Ascending aorta (tissue), 2 donors: ENCODE measurements at places on chromosomes 2 and 18. TPM values are rescaled to one million over a fixed set of nuclear protein-coding genes. Genes with fewer than 3 reads are reported as not detected.

GRCh38 chr2:158688721-158689120 lies 106.4 kb upstream of the DAPL1 start:
- no peaks in the 10 kb centered on the region for H3K4me1 ChIP-seq
- H3K36me3 ChIP-seq: no peaks in the 10 kb centered on the region
- H3K27ac ChIP-seq: no peak overlapping the region
- no peak for DNase-seq
- no peak overlapping the region for H3K4me3 ChIP-seq

HOXD4 gene
- total RNA-seq: 13.6 TPM

GRCh38 chr2:108927936-108928659 lies 60.9 kb downstream of the EDAR start:
- H3K4me3 ChIP-seq: no peak overlapping the region
- H3K27me3 ChIP-seq: no peaks in the 10 kb centered on the region
- no peaks in the 10 kb centered on the region for H3K36me3 ChIP-seq
- no peak overlapping the region for H3K27ac ChIP-seq
- no peak for DNase-seq

- H3K36me3 ChIP-seq: no peaks in the 10 kb centered on the region
- H3K27ac ChIP-seq: no peak overlapping the region
- peaks cover 52% of the 10 kb centered on the region for H3K4me1 ChIP-seq
- no peak overlapping the region for H3K4me3 ChIP-seq
Observed at GRCh38 chr2:9255416-9255815, 48.8 kb downstream of the ASAP2 start.

DNA sequence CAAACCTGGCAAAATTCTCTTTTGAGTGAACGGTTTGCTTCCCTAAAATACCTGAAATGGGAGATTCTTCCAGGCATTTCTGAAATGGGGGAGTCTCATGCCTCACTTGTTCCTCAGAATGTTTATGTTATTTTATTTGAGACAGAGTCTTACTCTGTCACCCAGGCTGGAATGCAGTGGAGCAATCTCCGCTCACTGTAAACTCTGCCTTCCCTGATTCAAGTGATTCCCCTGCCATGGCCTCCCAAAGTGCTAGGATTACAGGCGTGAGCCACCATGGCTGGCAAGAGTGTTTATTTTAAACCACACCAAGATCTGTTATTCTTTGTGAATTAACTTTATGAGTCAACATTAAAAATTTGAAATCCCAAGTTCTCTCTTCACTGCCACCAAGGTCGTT lies 6.4 kb upstream of the FHL2 start:
- H3K27me3 ChIP-seq: no peaks in the 10 kb centered on the region
- H3K4me1 ChIP-seq: peaks cover 7% of the 10 kb centered on the region
- no peak overlapping the region for H3K4me3 ChIP-seq
- no peak overlapping the region for H3K27ac ChIP-seq
- DNase-seq: no peak
- no peaks in the 10 kb centered on the region for H3K36me3 ChIP-seq

- H3K4me1 ChIP-seq: peaks cover 21% of the 10 kb centered on the region
- H3K4me3 ChIP-seq: peak overlapping the region; percentile 98
- H3K27ac ChIP-seq: peak overlapping the region; percentile 99
- no peak for DNase-seq
Observed at GRCh38 chr2:173963323-173963816, 1.8 kb downstream of the SP3 start.

GRCh38 chr2:147698166-147698565 lies 146.7 kb upstream of the ACVR2A start:
- no peaks in the 10 kb centered on the region for H3K4me1 ChIP-seq
- no peaks in the 10 kb centered on the region for H3K36me3 ChIP-seq
- no peaks in the 10 kb centered on the region for H3K27me3 ChIP-seq
- no peak for DNase-seq
- H3K4me3 ChIP-seq: no peak overlapping the region
- H3K27ac ChIP-seq: no peak overlapping the region

DNA sequence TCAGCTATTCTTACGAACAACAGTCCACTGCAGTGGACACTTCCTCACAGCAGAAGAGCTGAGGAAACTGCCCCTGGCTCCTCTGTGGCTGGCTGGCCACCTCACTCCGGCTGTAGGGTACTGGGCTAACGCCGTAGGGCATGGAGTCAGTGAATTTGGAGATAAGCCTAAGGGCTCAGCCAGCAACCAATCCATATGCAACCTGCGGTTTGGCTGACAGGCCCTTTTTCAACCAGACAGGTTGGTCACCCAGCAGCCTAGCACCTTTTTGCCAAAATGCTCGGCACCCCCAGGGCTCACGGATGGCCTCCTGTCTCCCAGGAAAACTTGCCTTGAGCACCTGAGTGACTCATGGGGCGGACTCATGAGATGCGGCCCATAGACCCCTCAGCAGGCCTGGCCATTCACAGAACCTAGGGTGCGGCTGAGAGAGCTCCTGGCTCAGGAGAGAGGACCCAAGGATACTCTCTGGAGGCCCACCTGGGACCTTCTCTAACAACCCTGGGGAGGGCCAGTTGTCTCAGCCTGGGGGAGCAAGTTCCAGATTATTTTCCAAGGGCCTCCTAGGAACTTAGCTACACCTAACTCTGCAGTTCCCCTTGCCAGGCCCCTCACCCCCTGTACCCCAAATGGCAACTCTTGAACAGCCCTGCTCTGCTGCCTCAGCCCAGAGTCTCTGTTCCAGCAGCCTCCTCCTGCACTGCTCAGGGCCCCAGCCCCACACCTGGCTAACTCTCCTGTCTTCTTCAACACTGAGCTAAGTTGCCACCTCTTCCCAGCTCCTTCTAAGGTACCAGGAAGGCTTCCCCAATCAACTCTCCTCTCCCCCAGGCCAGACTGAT lies 252.1 kb downstream of the CYP26B1 start:
- DNase-seq: peak; percentile 40
- no peaks in the 10 kb centered on the region for H3K4me1 ChIP-seq
- no peak overlapping the region for H3K27ac ChIP-seq
- H3K27me3 ChIP-seq: no peaks in the 10 kb centered on the region
- H3K4me3 ChIP-seq: no peak overlapping the region

- H3K27ac ChIP-seq: no peak overlapping the region
- H3K4me3 ChIP-seq: no peak overlapping the region
- H3K27me3 ChIP-seq: no peaks in the 10 kb centered on the region
- no peak for DNase-seq
- no peaks in the 10 kb centered on the region for H3K4me1 ChIP-seq
Observed at GRCh38 chr18:26700728-26701127, 152.4 kb upstream of the KCTD1 start.

- no peaks in the 10 kb centered on the region for H3K27me3 ChIP-seq
- H3K4me1 ChIP-seq: peaks cover 12% of the 10 kb centered on the region
- DNase-seq: no peak
- no peak overlapping the region for H3K4me3 ChIP-seq
- no peak overlapping the region for H3K27ac ChIP-seq
Observed at GRCh38 chr2:109387221-109387735, 226.5 kb downstream of the SEPTIN10 start.

CPO gene
- not detected for total RNA-seq

KIAA2012 gene
- total RNA-seq: 0.11 TPM

B4GALT6 gene
- total RNA-seq: 0.32 TPM

GRCh38 chr18:25557011-25557410 lies 205.0 kb upstream of the ZNF521 start:
- DNase-seq: no peak
- H3K36me3 ChIP-seq: no peaks in the 10 kb centered on the region
- no peaks in the 10 kb centered on the region for H3K4me1 ChIP-seq
- H3K4me3 ChIP-seq: no peak overlapping the region

LRATD1 gene
- total RNA-seq: 5.7 TPM

GRCh38 chr2:239688122-239688681 lies 287.4 kb upstream of the HDAC4 start:
- H3K4me3 ChIP-seq: no peak overlapping the region
- H3K27me3 ChIP-seq: no peaks in the 10 kb centered on the region
- no peaks in the 10 kb centered on the region for H3K4me1 ChIP-seq
- no peak for DNase-seq

GRCh38 chr18:24470805-24471204 lies 10.4 kb downstream of the HRH4 start:
- no peaks in the 10 kb centered on the region for H3K36me3 ChIP-seq
- H3K4me3 ChIP-seq: no peak overlapping the region
- H3K27me3 ChIP-seq: no peaks in the 10 kb centered on the region
- DNase-seq: no peak
- no peaks in the 10 kb centered on the region for H3K4me1 ChIP-seq
- H3K27ac ChIP-seq: no peak overlapping the region

- no peak overlapping the region for H3K4me3 ChIP-seq
- no peak for DNase-seq
- no peaks in the 10 kb centered on the region for H3K36me3 ChIP-seq
Observed at GRCh38 chr2:109193807-109194619, 65.0 kb downstream of the SH3RF3 start.

AOX1 gene
- total RNA-seq: 59.2 TPM
